Suppressor macrophage (primary cell): ENCODE measurements at places on chromosomes 12 and 14.
A peak's percentile ranks its signal among the peaks of the same experiment; 100 is the strongest.

GRCh38 chr14:89061696-89062095 lies 237.2 kb downstream of the TTC8 start:
- no peak for DNase-seq

DNA sequence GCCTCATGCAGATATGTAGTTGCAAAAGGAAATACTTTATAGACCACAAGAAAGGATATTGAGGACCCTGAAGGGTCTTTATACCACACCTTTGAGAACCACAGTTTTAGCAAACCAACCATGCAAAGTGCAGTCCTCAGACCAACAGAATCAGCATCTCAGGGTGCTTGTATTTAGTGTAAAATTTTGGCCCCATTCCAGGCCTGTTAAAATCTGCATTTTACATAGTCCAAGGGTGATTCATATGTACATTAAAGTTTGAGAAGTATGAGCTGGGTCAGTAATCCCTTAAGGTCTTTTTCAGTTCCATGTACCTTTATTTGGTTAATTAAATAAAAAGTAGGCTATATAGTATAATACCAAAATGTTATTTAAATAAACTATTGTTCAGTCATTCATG lies 91.2 kb downstream of the WNK1 start:
- no peak for DNase-seq

- DNase-seq, result no peak
Measured at GRCh38 chr12:6438345-6438744, 6.4 kb upstream of the CD27 start.

- peak; percentile 54 for DNase-seq
Measured at GRCh38 chr14:34981743-34982420, 910 bp upstream of the SRP54 start.

GRCh38 chr14:73752297-73752992 lies 38.3 kb upstream of the PNMA1 start:
- DNase-seq, result peak; percentile 50

GRCh38 chr12:128974881-128975280 lies 121.6 kb downstream of the GLT1D1 start:
- no peak for DNase-seq

GRCh38 chr14:86823581-86823980 lies 1169.4 kb downstream of the GALC start:
- DNase-seq, result no peak

- DNase-seq, result peak; percentile 62
Measured at GRCh38 chr12:112870267-112870980, 36.3 kb upstream of the OAS1 start.

DNA sequence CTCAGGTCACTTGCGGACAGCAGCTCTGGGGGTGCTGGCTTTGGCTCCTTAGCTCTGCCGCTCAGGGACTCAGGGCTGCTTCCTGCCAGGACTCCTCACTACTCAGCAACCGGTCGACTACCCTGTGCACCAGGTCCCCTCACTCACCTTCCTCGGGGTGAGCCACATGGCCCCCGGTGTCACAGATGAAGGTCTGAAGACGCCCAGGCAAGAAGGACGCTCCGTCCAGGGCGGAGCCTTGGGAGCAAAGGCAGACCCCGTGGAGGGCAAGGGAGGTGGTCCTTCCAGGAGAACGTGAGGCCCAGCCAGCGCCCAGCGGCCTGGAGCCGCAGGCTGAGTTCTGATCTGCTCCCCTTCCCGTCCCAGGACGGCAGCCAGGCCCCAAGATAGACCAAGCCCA lies 32.0 kb downstream of the SLC6A12 start:
- no peak for DNase-seq

DNA sequence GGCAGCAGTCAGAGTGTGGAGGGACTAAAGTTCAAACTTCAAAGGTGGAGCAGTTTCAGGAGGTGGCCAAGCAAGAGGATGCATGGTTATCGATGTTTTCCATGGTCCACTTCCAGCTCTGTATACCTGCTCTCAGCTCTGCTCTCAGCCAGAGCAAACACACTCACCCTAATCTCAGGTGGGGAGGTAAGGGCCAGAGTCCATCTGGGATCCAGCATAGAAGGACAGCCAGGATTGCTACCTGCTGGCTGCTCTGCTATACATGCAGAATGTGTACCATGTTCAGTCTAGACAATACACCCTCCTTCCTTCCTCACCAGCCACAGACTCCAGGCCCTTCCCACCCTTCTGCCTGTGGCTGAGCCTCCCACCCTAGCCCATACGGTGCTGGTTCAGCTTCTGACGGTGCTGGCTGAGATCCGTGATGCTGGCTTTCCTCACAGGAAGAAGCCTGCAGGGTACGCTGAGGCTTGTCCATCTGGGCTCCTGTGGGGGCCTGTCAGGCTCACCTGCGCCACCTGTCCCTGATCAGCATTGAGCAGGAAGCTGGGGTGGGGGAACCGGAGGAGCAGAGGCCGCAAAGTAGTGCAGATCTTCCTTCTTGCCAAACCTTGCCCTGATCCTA lies 2.4 kb downstream of the CBLN3 start:
- no peak for DNase-seq

GRCh38 chr12:46187023-46187422 lies 81.8 kb downstream of the SLC38A1 start:
- no peak for DNase-seq

- DNase-seq, result no peak
Measured at GRCh38 chr12:55707841-55708694, at the start of gene ITGA7. TSS of gene ITGA7 (minus strand) at chr12:55707904. CDS start at chr12:55707682, 222 bp downstream.

- no peak for DNase-seq
Measured at GRCh38 chr12:52494518-52494917, 1.5 kb upstream of the KRT6A start.

- no peak for DNase-seq
Measured at GRCh38 chr12:51994959-51995358, 11.8 kb upstream of the TAMALIN start.

GRCh38 chr14:93532541-93532940 lies 101.8 kb downstream of the UNC79 start:
- peak; percentile 59 for DNase-seq

- no peak for DNase-seq
Measured at GRCh38 chr14:75661499-75661814, 411 bp downstream of the TTLL5 start.

DNA sequence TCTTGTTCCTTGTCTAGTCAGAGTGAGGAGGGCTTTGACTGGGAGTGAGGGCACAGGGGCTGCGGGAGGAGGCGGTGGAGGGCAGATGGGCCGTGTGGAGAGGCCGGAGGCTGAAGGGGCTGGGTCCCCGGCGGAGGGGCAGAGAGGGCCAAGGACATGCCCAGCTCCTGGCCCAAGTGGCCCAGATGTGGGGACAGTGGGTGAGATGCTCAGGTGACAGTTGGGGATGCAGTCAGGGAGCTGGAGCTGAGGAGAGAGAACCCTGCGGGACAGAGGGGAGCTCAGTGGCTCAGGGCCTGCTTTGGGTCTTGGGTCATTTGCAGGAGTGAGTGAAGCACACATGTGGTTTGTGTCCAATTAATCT lies 26.5 kb upstream of the PLD4 start:
- no peak for DNase-seq

- peak; percentile 70 for DNase-seq
Measured at GRCh38 chr14:101843665-101844064, 82.2 kb downstream of the PPP2R5C start.

GRCh38 chr14:87430810-87431209 lies 562.2 kb downstream of the GALC start:
- no peak for DNase-seq

DNA sequence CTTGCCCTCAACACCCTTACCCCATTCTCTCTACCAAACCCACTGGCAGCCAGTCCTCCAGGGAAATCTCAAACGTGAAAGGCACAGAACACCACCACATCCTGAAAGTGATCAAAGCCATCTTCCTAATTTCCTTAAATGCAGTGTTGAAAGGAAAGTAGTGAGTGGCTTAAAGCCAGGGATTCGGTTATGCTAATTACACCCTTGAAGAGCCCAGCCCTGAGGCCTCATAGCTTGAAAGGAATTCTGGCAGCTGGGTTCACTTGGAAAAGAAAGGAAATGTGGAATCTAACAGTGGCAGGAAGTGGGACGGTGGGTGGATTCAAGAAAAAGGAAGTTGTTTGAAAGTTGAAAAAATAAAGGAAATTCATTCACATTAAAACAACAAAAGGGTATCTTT lies 73.0 kb upstream of the FICD start:
- DNase-seq, result peak; percentile 41

DNA sequence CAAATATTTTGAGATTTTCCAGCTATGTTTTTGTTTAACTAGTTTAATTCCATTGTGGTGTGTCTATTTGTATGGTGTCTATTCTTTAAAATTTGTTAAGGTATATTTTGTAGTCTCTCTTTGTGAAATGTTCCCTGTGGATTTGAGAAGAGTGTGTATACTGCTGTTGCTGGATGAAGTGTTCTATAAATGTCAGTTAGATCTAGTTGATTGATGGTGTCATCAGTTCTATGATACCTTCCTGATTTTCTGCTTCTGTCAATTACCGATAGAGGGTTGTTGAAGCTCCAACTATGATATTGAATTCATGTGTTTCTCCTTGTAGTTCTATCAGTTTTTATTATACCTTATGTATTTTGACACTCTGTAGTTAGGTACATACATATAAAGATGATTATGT lies 53.1 kb downstream of the FUT8 start:
- DNase-seq, result no peak

GRCh38 chr12:87413784-87414183 lies 615.4 kb downstream of the C12orf50 start:
- DNase-seq, result no peak

DNA sequence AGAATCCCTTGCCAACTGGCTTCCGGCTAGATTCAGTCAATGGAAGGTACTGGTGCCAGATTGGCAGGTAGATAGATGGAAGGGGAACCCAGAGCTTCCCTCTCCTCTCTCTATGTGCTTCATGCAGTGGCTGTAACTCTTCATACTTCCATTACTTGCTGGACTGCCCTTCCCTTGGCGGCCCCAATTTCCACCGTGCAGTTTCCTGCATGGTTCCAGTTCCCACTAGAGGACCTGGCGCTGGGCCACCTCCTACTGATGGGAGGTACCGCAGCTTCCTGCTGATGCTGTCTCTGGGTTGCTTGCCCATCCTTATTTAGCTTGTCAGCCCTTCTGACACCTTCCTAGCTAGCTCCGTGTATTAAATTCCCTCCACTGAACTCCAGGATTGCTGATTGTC lies 226.4 kb downstream of the ANO2 start:
- DNase-seq, result no peak

DNA sequence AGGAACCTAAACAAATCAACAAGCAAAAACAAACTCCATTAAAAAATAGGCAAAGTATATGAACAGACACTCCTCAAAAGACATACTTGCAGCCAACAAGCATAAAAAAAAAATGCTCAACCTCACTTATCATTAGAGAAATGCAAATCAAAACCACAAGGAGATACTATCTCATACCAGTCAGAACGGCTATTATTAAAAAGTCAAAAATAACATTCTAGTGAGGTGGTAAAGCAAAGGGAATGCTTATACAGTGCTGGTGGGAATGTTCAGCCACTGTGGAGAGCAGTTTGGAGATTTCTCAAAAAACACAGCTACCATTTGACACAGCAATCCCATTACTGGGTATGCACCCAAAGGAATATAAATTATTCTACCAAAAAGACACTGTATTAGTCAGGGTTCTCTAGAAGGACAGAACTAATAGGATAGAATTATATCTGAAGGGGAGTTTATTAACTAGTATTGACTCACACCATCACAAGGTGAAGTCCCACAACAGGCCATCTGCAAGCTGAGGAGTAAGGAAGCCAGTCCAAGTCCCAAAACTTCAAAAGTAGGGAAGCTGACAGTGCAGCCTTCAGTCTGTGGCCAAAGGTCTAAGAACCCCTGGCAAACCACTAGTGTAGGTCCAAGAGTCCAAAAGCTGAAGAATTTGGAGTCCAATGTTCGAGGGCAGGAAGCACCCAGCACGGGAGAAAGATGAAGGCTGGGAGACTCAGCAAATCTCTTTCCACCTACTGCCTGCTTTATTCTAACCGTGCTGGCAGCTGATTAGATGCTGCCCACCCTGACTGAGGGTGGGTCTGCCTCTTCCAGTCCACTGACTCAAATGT lies 101.6 kb upstream of the KRAS start:
- DNase-seq, result no peak

DNA sequence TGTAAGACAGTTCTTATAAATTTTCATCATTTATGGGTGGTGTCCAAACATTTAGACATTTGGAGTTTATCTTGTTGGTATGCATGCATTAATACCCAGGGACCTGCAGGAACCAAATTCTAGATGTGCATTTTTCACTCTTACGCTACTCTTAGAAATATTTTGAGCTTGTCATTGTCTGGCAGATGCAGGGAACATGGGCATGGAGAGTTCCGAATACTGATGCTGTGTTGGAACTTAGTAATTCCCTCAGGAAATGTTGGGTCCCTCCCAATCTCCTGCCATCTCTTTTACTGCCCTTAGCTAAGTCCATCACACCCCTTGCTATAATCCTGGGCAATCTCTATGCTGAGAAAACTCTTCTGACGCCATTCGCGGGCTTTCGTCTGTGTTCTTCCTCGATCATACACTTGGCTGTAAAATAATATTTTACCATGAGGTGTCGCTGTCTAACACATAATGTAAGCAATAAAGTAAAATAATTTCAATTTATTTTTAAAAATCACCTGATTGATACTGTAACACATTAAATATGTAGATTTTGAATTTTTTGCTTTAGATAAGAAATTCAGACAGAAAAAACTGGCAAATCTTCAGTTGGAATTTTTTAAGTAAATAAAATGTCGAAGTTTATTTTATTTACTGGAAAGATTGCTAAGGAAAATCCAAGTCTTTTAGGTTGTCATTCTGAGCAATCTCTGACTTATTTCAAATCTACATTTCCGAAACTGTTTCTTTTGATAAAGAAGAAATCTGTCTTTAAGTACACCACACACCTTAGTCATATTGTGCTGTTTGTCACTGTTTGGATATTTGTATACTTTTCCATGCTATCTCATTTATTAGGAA lies 304.1 kb upstream of the SSTR1 start:
- DNase-seq, result peak; percentile 13

DNA sequence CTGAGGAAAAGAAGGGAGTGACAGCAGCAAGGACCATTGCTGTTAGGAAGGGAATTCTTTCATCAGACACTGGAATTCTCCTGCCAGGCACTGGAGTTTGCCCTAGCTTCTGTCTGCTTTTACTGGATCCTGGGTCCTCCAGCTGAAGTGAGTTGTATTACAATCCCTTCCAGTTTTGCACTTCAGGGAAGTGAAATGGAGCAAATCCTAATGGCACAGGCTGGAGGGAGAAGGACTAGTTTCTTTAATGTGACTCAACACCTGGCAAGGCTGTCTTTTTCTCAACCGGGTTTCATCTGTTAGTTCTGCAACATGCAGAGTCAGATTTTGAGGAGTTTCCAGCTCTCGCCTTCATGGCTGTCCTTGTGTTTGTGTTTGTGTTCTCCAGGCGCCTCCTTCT lies 45.8 kb downstream of the ETV6 start:
- no peak for DNase-seq

DNA sequence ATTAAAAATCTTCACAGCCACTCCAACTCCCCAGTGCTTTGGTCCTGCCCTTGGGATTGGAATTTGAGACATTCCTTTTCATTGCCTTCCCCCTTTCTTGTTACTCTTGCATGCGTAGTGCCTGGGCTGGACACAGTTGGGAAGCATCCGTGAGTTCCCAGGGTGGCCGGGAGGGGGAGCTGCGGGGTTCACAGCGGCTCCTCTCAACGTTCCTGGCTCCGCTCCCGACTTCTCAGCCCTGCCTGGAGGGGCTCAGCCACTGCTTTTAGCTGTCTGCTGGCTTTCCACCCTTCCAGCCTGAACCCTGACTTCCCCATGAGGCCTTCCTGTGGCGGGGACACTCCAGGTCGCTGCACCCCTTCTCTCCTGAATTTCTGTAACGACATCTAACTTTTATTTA lies 3.2 kb downstream of the TEX52 start:
- DNase-seq, result peak; percentile 69
